Stimulated activated CD4-positive, alpha-beta T cell treated with anti-CD3 and anti-CD28 coated beads, Interleukin-1b, Interleukin-23, amount 100 ng/mL, for 1 hour (primary cell): ENCODE measurements at places on chromosomes 13 and 19.

- no peak for DNase-seq
These were observed 22.2 kb downstream of the SMARCA4 start for GRCh38 chr19:10983026-10983425.

DNA sequence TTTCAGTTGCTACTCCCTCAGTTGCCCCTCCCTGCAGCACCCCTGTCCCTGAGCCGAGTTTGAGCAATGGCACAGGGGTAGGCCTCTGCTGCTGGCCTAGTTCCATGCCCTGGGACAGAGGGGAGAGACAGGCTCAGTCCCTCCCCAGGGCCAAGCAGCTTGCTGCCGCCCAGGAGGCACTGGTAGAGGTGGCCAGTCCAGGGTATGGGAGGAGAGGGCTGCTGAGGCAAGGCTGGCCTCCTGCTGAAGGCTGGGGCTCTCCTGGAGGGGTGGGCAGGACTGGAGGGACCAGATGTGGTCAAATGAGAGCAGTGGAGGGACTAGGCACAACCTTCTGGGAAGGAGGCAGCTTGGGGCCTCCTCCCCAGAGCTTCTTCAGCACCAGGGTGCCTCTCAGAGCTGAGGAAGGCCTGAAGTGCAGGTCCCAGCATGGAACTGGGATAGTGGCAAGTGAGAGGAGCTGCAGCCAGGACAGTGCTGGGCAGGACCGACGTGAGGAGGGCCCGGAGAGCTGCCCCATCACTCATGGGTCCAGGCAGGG lies 29.8 kb upstream of the VSTM2B start:
- DNase-seq: no peak

DNA sequence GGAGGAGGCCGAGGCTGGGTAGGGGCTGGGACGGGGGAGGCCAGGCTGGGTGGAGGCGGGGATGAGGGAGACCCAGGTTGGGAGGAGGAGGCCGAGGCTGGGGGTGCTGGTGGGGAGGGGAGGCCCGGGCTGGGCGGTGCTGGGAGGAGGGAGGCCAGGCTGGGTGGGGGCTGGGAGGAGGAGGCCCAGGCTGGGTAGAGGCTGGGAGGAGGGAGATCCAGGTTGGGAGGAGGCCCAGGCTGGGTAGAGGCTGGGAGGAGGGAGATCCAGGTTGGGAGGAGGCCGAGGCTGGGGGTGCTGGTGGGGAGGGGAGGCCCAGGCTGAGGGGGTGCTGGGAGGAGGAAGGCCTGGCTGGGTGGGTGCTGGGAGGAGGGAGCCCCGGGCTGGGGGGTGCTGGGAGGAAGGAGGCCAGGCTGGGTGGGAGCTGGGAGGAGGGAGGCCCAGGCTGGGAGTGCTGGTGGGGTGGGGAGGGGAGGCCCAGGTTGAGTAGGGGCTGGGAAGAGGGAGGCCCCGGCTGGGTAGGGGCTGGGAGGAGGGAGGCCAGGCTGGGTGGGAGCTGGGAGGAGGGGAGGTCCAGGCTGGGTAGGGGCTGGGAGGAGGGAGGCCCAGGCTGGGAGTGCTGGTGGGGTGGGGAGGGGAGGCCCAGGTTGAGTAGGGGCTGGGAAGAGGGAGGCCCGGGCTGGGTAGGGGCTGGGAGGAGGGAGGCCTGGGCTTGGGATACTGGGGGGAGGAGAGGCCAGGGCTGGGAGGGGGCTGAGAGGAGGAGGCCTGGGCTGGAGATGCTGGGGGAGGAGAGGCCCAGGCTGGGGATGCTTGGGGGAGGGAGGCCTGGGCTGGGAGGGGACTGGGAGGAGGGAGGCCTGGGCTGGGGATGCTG lies 10.7 kb downstream of the TPGS1 start:
- no peak for DNase-seq

DNA sequence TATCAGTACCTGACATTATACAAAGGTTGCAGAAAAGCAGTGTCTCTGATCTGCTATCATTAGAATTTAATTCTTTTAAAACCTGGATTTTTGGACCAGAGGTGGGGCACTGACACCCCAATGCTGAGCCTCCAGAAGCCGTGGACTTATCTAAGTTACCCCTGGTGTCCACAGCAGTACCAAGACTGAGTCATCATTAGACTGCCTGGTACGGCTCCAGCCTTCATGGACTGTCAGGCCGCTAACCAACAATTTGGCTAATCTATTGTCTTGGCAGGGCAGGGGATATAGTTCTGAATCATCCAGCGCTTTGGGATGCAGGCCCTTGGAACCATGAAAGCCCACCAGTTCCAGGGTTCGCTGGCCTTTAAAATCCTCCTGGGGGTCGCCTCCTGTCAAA lies 78.3 kb downstream of the TSHZ3 start:
- DNase-seq: no peak

DNA sequence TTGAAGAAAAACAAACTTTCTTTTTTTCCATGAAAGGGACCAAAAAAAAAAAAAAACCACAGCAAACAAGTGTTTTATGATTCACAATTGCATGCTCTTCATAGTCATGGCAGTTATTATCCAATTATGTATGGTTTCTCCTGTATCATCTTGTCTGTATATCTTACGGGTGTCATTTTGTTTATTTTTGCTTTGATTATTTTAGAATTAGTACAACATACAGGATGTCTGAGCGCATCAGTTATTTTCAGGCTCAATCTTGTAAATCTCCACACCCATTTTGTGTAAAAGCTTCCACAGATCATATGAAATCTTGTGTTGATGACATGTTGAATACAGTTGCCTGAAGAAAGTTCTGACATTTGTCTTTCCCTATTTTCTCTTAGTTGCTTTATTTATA lies 280.3 kb downstream of the KLF5 start:
- DNase-seq: no peak

GRCh38 chr19:40724855-40725254 lies 7.9 kb downstream of the ITPKC start:
- DNase-seq: no peak

DNA sequence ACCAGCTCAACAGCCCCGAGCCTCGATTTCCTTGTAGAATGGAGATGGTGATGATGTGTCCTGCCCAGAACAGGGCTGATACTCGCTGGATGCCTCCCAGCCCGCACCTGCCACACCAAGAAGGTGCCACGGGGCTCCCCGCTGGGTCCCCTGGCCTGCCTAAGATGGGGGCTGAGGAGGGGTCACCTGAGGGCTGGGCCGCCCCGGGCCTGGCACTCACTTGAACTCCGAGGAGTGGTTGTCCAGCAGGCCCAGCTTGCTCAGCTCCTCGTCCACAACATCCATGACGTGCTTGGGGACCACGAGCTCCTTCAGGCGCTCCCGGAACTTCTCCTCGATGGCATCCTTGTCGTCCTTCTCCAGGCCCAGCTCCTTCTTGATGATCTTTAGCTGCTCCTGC lies 14.4 kb downstream of the LONP1 start:
- no peak for DNase-seq

DNA sequence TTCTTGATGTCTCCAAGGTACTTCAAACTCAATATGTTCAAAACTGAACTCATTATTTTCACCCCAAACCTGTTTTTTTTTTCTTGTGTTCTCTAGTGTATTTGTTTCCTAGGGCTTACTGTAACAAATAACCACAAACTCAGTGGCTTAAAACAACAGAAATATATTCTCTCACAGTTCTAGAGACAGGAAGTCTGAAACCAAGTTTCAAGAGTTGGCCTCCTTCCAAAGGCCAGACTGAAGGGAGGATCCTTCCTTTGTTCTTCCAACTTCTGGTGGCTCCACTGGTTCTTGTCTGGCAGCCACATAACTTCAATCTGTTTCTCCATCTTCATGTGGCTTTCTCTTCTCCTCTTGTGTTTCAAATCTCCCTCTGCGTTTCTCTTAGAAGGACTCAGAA lies 62.0 kb upstream of the PDCD5 start:
- DNase-seq: no peak

DNA sequence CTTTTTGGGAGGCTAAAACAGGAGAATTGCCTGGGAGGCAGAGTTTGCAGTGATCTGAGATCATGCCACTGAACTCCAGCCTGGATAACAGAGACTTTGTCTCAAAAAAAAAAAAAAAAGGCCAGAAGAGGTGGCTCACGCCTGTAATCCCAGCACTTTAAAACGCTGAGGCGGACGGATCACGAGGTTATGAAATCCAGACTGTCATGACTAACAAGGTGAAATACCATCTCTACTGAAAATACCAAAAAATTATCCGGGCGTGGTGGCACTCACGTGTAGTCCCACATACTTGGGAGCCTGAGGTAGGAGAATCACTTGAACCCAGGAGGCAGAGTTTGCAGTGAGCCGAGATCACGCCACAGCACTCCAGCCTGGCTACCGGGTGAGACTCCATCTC lies 39.9 kb downstream of the ZNF611 start:
- DNase-seq: no peak

DNA sequence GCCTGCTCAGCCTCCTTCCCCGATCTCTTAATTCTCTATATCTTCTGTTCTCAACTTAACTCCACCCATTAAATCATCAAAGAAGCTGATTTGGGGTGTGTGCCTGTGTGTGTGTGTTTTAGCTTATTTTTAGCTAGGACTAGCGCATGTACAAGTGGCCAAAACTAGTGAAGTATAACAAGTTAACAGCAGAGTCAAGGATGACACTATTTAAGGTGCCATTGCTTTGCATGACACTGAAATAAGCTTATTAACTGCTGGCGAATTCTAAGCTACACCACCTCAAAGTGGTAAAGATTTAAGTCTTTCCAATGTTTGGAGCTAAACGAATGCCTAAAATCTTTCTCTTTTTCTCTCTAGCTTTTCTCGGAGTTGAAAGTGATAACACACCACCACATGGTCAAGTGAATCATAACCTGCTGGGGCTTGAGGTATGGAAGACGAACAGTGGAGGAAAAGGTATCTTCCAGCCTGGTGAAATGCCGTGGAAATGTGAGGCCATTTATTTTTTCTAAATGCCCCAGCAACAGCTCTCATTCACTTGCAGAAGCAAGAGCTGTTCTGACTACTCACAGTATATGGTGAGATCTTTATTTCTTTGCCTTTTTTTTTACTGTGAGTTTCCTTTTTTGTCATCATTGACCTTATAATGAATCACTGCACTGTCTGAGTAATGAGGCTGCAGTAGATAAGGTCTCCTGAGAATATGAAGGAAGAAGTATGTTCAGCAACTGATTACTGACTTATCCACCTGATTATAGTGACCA lies 570.3 kb downstream of the PCDH9 start:
- DNase-seq: no peak

- no peak for DNase-seq
These were observed 12.4 kb downstream of the ZNF444 start for GRCh38 chr19:56153507-56153906.

GRCh38 chr19:33612928-33613619 lies 8.7 kb upstream of the CHST8 start:
- no peak for DNase-seq

DNA sequence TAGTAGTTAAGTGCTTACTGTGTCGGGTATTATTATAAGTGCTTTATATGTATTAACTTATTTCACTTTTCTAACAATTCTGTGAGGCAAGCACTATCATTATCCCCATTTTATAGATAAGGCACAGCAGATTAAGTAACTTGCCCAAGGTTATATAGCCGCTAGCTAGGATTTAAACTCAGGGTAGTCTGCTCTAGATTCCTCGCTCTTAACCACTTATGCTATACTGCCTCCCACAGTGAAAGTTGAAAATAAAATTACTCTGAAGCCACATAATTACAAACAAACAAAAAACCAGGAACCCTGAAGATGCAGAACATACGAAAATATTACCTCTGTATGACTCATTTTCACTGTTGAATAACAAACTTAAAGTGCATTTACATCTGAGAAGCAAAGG lies 3.9 kb downstream of the TEX30 start:
- no peak for DNase-seq

DNA sequence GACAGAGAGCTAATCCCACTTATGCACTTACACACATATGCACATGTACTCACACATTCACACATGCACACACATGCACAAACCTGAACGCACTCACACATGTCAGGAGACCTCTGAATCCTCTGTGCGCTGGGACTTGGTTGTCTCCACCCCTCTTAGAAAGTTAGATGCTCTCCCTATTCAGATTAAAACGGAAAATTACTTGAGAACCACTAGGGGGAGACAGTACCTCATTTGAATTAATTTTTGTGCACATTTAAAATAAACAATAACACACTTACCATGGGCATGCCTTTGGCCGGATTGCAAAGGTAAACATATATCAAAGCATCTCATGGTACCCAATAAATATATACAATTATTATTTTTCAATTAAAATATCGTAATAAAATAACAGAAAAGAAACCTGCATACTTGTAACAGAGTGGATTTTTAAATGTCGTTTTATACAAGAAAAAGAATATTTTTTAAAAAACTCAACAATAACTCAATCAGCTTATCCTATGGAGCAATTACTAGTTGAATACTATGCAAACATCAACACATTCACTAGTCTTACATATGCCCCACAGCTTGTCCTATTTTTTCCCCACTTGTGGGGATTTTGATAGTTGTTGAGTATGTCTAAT lies 9.5 kb upstream of the LILRB4 start:
- DNase-seq: no peak

- no peak for DNase-seq
These were observed 508 bp downstream of the SLC15A1 start for GRCh38 chr13:98751861-98752466.

- no peak for DNase-seq
These were observed 17.6 kb upstream of the COG3 start for GRCh38 chr13:45447050-45447661.

DNA sequence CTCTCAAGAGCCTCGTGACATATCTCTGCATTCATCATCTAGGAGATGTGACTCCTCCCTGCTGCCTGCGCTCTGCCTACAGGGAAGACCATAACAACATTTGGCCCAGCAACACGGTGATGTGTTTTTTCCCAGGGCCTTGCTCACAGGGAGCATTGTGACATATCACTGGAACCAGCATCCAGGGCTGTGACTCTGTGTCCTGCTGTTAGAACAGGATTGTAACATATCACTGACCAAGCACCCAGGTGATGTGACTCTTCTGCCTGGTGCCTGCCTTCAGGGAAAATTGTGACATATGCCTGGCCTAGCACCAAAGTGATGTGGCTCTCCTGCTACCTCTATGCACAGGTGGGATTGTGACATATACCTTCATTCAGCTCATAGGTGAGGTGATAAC lies 79.4 kb upstream of the ZNF43 start:
- no peak for DNase-seq

DNA sequence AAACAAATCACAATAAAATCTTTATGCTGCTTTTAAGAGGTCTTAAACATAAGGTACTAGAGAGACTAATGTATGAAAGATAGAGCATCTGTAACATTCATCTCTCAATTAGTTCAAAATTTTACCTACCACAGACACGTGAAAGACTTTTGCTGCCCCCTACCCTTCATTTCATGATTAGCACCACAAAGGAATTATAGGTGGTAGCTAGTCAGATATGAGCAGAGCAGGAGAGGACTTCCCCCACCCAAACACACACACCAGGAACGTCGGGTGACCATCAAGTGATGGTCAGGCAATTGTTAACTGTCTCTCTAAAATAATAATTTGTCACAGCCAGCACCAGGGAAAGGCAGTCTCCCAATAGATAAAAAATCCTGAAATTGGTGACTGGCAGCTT lies 1531.7 kb upstream of the SPRY2 start:
- no peak for DNase-seq
